ENCODE measurements at places on chromosomes 1 and 21.

GRCh38 chr21:31159808-31160207, 121.5 kb upstream of the KRTAP19-8 start:
- no peak for DNase-seq

DNA sequence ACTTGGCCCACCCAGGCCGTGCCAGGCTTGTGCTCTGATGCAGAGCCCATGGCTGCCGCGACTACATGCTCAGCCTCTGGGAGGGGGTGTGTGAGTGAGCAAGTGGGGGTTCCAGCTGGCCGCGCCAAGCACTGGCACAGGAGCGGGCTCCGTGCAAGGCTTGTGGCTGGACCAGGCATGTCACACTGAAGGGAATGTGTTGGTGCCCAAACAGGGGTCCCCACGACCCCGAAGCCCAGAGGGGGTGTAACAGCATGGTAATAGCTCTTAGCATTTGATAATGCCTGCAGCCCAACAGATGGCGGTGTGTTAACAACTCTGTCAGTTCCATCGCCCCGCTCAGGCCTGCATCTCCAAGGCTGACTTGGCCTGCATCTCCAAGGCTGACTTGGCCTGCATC, 38.3 kb upstream of the CD46 start:
- no peak for DNase-seq

DNA sequence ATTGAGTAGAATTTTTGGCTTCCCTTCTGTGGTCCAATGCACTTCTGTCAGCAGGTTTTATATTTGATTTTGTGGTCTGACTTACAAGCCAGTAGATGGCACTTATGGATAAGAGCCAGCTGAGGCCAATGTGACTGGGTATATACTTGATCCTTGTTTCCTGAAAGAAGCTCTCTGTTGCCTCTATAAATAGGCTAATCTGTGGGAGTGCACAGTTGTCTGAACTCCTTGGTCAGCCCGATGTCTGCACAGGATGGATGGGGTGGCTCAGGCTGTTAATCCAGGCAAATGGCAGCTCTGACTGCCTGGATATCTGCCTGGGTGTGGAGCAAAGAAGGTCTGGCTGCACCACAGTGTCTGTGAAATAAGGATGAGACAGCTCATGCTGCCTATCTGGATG, 1183.7 kb upstream of the PRMT6 start:
- peak; percentile 18 for DNase-seq

- DNase-seq: no peak
These were observed 84.8 kb upstream of the CACYBP start for GRCh38 chr1:174914991-174915390.

DNA sequence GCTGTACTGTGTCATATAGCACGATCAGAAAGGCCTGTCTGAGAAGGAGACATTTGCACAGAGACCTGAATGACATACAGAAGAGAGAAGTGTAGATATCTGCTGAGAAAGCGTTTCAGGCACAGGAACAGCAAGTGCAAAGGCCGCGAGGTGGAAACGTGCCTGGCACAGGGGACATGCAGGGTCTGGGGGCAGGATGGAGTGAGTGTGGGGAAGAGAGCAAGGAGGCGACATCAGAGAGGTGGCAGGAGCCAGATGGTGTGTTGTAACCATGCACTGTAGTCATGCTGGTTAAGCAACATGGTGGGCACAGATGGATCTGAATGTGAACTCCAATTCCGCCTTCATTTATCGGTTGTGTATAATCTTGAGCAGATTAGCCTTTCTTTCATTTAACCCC, 13.0 kb downstream of the KRTCAP2 start:
- DNase-seq: no peak

GRCh38 chr1:55575571-55576279, 360.6 kb upstream of the USP24 start:
- DNase-seq: no peak

GRCh38 chr1:197633447-197634078, 141.7 kb downstream of the DENND1B start:
- DNase-seq: no peak

DNA sequence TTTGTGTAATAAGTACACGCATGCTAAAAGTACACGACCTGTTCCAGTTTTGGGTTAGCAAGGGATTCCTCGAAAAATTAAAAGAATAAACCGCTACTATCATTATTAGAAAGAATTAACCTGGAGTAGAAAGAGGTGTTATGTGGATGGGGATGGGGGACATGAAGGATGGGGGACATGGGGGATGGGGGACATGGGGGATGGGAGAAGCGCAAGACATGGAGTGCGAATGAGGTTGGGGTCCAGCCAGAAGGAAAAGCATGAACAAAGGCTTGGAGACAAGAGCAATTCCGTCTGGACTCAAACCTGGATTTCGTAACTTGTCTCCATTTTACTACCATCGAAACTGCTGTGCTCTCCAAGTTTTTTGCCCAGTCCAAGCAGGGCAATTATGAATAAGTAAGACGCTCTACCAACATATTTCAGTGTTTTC, 591 bp upstream of the KDM1A start:
- DNase-seq: no peak
